ENCODE measurements at places on chromosomes 1 and 21. TPM values are rescaled to one million over a fixed set of nuclear protein-coding genes. Genes with fewer than 3 reads are reported as not detected.
A peak's percentile ranks its signal among the peaks of the same experiment; 100 is the strongest.

PRXL2B gene
- 12.9 TPM for total RNA-seq

KMO gene
- not detected for total RNA-seq

SLC35D1 gene
- 13.1 TPM for total RNA-seq

S100A1 gene
- total RNA-seq = not detected

RAB29 gene
- 33.8 TPM for total RNA-seq

ADCY10 gene
- total RNA-seq = 0.15 TPM

SLC41A1 gene
- total RNA-seq = 20.0 TPM

KCNK2 gene
- total RNA-seq = 9.9 TPM

MSH4 gene
- not detected for total RNA-seq

FAM89A gene
- 9.4 TPM for total RNA-seq

DNA sequence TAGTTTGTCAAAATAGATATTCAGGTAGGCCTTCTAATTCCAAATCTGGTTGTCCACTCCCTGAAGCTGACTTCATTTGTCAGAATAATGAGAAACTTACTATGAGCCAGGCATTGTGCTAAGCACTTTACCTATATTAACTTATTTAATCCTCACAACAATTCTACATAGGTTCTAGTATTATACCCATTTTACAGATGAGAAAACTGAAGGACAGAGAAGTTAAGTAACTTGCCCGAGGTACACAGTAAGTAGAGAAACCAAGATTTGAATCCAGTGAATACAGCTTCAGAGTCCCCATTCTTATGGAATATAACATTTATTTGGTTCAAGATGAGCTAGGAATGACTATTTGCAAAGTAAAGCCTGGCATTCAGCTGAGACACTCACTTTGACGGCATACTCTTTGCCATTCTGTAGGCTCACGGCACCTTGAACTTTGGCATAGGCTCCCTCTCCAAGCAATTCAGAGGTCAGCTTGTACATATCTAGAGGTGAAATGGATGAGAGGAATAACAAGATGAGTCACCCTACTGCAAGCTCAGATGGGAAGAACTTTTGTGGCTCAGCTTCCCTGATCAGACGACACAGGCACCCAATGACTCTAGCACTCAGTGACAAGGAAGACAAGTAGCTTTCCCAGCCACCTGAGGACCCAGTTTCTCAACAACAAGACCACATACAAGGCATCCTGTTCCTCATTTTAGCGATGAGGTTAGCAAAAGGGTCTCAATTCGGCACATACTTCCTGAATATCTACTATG, 23.7 kb downstream of the MKNK1 start:
- DNase-seq = peak; percentile 23

GRCh38 chr1:119083479-119083878, 57.0 kb downstream of the WARS2 start:
- no peak for DNase-seq

DNA sequence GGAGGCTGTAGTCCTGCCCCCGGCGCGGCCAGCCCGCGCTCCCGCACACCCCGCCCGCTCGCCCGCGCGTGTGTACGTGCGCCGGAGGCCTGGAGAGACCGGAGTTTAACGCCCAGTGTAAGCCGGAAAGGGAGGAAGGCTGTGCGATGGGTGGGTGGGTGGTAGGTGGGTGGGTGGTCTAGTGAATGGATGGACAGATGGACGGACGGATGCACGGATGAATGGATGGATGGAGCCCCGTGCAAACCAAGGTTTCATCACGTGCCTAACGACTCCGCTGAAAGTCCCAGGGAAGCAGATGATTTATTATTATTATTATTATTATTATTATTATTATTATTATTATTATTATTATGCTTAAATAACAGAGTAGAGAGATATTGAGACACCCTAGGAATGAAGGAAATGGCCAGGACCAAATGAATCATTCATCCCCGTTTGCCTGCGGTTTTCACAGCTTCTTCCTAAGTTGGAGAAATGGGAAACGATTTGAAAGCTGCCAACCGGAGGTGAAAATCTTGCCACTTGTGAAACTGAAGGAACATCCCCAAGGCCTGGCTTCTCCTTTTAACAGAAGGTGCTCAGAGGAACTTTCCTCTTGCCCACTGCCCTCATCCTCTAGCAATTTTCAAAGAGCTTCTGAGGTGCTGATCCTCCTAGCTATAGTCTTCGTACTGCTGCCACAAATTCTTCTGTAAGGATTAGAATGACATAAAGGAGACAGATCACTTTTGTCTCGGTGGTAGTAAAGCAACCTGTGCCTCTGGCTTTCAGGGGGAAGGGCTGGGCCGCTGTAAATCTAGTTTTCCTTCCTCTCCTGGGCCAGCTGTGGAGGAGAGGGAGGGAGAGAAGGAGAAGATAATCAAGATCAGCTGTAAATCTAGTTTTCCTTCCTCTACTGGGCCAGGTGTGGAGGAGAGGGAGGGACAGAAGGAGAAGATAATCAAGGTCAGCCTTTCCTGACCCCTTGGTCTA, 648 bp upstream of the RGS7 start:
- DNase-seq = no peak

- DNase-seq = no peak
Measured at GRCh38 chr1:54502342-54502741, 45.7 kb upstream of the ACOT11 start.

GRCh38 chr21:29717659-29718058, 222.1 kb downstream of the GRIK1 start:
- DNase-seq = no peak

- DNase-seq = peak; percentile 14
Measured at GRCh38 chr1:154849645-154850131, 20.4 kb downstream of the KCNN3 start.

DNA sequence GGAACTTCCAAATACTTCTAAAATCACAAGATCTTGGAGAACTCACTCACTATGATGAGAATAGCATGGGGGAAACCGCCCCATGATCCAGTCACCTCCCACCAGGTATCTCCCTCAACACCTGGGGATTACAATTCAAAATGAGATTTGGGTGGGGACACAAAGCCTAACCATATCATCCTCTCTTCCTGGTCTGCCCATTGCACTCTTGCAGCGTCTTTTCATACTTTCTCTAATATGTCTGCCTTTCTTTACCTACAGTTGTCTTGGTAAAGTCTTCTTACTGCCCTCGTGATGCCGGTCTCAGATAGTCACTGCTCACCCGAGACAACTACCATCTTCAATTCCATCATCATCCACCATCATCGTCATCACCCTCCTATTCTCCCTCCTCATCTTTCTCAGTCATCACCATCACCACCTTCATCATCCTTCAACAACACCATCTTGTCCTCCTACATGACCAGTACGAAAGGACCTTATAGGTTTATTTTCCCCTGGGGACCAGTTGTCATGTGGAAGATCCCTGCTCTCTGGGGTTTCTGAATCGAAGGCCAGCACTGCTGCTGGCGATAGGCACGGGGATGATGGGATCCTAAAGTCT, 58.5 kb upstream of the CASZ1 start:
- no peak for DNase-seq

DNA sequence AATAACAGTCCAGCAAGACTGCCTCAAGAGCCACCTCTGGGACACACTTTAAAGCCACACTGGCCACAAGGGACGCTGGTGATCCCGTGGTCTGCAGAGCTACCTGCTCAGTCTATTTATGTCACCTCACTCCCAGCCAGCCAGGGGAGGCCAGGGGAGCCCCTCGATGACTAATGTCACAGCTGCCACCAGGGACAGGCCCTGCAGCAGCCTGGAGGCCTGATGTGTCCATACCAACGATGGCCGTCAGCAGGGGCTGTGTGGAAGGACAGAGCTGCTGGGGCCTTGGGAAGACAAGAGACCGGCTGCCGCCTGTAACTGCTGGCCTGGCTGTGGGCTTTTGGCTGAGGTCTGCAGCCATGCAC, 71.0 kb downstream of the SIK1 start:
- DNase-seq = no peak

GRCh38 chr1:172939475-172939874, 111.3 kb downstream of the TNFSF18 start:
- DNase-seq = no peak

DNA sequence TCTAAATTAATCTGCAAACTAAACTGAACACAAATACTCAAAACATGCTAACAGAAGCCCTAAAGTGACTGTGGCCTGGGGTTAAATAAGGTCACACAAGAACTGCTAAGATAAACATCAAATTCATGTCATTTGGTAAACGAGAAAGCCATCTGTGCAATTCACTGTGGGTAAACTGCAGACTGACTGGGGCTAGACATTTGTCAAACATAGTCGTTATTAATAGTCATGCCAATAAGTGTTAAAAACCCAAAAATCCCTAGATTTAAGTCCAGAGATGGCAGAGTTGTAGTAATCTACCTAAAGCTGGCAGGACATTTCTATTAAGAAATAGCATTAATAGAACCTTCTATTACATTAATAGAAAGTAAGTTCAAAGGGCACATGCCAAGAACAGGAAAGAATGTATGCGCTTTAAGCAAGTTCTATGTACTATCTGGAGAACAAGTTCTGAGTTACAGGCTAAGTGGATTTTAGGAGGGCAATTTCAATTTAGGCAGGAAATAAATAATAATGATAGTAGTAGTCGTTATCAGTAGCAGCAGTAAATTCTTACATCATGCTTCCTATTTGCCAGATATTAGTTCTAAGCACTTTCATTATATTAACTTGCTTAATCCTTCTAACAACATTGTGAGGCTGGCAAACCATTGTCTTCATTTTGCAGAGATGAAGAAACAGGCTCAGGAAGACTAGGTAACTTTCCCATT, 8.6 kb downstream of the EDEM3 start:
- DNase-seq = peak; percentile 4

GRCh38 chr1:27564710-27565649, 39.0 kb downstream of the AHDC1 start:
- no peak for DNase-seq

DNA sequence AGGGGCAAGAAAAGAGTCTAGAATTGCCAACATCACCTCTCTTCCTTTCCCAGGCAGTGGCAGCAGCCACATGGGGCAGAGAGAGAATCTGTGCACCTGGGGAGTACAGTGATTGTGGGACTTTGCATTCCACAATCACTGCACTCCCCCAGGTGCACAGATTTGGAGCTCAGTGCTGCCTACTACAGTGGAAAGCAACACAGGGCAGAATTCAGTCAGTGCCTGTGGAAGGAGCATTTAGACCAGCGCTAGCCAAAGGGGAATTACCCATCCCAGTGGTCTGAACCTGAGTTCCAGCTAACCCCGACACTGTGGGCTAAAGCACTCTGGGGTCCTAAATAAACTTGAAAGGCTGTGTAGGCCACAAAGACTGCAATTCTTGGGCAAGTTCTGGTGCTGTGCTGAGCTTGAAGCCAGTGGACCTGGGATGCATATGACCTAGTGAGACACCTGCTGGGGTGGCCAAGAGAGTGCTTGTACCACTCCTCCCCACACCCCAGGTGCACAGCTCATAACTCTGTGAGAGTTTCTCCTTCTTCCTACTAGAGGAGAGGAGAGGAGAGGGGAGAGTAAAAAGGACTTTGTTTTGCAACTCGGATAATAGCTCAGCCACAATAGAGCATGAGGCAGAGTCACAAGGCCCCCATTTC, 50.3 kb downstream of the NUP210L start:
- DNase-seq = no peak

DNA sequence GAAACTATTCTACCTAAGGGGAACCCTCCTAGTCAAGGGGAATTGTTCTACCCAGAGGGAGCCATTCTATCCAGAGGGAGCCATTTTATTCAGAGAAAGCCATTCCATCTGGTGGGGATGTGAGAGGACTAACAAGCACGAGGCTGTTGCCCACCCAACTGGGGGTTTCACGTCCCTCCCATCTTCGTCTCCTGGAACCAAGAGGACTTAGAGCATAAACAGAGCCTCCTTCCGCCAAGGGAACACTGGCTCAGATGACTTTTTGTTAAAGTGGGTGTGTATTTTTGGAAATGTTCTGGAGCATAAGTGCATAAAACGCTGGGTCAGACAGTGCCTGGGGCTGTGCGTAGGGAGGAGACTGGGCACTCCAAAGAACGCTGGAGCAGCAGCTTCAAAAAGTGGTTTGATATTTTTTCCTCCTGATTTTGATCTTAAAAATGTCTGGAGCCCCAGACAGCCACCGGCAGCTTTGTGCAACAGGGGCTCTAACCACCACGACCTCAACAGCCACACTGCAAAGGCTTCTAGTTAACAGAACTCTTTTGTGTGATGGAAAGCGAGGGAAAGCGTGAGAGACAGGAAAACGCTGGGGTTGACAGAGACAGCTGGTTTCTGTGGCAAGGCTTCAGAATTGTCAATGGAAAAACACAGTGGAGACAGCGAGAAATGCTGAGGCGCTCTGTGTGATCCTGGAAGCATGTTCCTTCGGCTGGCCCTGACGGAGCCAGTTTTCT, 363.6 kb upstream of the CAMK1G start:
- DNase-seq = peak; percentile 50

GRCh38 chr1:183636783-183637182, 1.2 kb upstream of the ARPC5 start:
- DNase-seq = no peak

DNA sequence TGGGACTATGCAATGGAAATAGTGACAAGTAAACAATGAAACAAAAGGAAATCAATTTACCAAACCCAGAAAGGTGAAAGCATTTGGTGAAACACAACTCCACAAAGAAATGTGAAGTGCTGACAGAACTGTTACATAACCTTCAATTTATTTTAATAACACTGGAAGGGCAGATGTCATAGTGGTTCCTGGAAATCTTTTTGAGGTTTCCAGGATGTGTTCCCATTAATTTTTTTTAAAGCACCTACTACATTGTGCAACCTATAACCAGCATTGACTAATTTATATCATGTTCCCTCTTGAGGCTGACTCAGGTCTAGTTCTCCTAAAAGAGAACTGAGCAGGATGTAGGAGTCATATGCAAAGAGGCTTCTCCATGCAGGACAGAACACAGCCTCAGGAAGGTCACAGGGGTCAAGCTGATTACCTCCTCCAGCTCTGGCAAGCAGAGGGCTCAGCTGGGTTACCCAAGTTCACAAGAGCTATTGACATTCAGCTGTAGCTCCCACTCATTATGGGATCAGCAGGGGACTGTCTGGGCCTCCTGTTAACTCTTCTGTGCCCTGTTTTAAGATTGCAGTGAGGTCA, 157.1 kb upstream of the NRIP1 start:
- peak; percentile 69 for DNase-seq

DNA sequence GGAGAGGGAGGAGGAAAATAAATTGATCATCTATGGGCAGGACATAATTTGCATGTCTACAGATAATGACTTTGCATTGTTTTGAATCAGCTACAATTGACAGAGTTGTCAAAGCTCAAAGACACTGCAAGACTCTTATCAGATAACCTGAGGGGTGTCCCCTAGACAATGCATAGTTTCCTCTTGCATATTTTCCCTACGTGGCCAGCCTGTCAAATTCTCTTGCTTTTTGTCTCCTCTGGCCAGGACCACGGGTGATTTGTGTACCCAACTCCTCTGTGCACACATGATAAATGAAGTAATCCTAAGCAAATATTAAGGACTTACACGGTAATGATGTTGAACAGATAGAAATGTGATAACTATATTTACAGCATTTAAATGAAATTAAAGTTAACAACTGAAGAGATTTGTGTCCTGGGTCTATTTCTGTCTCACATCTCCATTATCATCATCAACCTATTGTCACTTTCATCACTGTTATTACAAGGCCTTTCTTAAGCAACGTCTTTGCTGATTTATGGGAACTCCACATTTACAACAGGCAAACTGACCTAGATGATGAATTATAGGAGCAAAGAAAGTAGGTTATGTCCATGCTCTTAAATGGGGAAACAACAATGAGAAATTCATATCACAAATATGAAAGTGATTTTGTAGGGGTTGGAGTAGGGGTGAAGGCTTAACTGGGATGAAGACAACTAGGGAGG, 18.8 kb downstream of the BATF3 start:
- no peak for DNase-seq

- peak; percentile 88 for DNase-seq
Measured at GRCh38 chr1:119673171-119673940, 25.3 kb upstream of the ZNF697 start.

- peak; percentile 86 for DNase-seq
Measured at GRCh38 chr1:57874418-57874877, 450.6 kb upstream of the DAB1 start.

- DNase-seq = no peak
Measured at GRCh38 chr1:162407539-162407938, 4.4 kb downstream of the SH2D1B start.
